CD4-positive, alpha-beta T cell treated with Interleukin-15 for 4 hours (primary cell): ENCODE measurements at places on chromosomes 5 and 9.
A peak's percentile ranks its signal among the peaks of the same experiment; 100 is the strongest.

DNA sequence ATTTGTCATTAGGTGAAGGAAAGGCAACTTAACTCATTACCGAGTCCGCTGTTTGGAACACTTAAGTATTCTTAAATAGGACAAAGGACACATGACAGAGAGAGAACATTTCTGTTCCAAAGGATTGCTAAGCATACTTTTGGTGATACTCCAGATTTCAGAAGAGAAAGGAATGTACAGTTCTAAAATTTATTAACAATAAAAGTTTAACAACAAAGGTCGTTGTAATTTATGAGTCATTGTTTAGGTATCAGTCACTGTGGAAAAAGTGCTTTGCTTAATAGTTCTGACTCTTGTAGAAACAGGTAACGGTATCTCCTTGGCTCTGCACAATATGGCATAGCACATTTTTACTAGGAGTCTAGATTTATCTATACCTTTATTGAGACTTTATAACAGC is 36.3 kb upstream of the PAM start:
- no peak for DNase-seq

GRCh38 chr5:169223595-169223953 is 77.4 kb downstream of the SLIT3 start:
- DNase-seq: no peak

- DNase-seq: no peak
These were observed 215.8 kb downstream of the CEMIP2 start for GRCh38 chr9:71552480-71552879.

DNA sequence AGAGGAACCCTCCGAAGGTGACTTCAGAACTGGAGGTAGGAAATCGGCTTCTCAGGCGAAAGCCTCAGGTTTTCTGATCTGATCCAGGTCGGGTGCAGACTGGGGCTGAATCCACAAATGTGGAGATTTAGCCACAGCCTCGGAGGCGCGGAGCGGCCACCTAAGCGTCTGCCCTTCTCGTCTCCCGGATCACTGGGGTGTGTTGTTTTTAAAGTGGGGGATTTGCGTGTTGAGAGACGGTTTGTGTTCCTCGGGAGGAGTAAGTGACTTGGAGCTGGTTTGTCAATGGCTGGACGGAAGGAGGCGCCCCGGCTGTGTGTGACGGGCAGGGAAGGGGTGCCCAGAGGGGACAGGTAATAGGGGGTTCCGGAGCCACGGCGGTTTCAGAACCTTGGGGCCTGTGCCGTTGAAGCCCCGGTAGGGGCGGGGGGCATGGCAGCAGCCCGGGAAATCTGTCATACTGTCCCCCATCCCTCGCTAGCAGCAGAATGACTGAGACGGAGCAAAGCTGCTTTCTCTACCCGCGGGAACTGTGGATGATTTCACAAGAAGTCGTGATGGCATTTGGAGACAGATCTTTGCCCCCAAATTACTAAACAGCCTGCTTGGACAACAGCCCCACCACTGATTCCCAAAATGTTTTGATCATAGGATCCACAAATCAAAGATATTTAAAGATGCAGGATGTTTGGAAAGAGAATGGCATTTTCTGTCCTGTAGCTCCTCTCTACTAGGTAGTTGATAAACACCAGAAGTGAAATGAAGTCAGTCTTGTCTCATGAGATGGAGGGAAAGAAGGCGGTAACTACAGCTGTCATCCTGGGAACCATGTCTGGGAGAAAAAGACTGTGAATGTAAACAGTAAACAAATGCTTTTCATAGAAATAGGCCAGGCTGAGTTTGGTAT is 216.5 kb downstream of the PDZD2 start:
- no peak for DNase-seq

GRCh38 chr9:86732514-86733171 is 214.7 kb downstream of the GAS1 start:
- DNase-seq: no peak

GRCh38 chr9:16369427-16369826 is 501.0 kb downstream of the BNC2 start:
- DNase-seq: no peak

DNA sequence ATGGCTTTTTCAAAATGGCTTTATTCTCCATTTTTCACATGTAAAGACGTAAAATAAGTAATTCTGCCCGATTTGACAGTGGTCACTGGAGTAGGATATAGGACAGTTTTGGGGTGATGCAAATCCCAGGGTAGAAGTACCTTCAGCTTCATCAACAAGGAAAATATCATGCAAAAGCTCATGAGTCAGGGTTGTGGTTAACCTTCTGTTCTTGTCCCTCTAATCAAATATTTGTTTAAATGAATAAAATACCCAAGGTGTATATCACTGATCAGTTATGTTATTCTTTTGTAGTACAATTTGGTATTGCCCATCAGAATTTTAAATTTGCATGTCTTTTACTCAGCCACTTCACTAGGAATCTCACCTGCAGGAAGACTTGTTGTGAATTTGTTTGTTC is 40.0 kb downstream of the FBXL7 start:
- DNase-seq: no peak

GRCh38 chr5:4197151-4197550 is 601.5 kb downstream of the IRX1 start:
- no peak for DNase-seq

- no peak for DNase-seq
These were observed 23.1 kb downstream of the CXXC5 start for GRCh38 chr5:139671096-139671841.

GRCh38 chr5:50435168-50435567 is 5.9 kb downstream of the EMB start:
- no peak for DNase-seq

- DNase-seq: no peak
These were observed 737.9 kb upstream of the ZNF608 start for GRCh38 chr5:125484272-125484741.

- DNase-seq: peak; percentile 42
These were observed 7.3 kb upstream of the FOXB2 start for GRCh38 chr9:77011973-77012821.

DNA sequence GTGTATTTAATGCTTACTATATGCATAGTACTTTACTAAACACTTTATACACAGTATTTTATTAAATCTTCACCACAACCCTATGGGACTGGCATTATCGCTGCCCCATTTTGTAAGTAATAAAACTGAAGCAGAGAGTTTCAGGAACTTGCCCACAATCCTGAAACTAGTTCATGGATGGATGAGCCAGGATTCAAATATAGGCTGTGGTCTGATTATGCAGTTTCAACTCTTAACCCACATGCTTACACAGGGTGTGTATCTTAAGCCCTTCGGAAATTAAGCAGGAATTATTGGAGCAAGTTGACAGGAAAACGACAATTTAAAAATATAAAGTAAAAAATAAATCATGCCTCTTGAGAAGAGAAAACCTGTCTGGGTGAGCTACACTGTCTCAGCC is 109.0 kb downstream of the ATP10B start:
- no peak for DNase-seq

DNA sequence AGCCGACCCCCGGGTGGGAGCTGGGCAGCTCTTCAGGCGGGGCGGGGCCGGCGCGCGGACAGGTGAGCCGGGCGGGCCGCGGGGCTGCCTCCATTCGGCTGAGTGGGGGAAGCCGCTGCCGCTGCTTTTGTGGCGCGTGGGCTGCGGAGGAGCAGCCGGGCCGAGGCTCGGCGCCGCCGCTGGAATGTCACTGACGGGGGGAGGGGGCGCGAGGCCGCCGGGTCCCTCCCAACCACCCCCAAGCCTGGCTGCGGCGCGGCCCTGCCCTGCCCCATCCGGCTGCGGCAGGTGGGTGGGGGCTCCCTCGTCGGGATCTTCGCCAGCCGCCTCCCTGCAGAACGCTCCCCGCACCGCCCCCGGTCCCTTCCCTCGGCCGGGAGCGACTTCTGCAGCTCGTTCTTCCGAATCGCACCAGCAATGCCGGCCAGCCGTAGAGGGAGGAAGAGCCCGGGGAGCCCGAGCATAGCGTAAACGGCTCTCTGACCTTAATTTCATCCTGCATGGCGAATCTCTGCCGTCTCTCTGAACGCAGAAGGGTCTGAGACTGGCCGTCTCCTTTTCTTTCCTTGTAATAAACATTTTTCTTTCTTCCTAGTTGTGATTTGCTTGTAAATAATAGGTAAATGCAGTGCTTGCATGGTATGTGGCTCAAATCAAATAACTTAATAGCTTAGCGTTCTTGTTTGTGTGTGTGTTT is 505 bp downstream of the SPTAN1 start:
- peak; percentile 38 for DNase-seq

DNA sequence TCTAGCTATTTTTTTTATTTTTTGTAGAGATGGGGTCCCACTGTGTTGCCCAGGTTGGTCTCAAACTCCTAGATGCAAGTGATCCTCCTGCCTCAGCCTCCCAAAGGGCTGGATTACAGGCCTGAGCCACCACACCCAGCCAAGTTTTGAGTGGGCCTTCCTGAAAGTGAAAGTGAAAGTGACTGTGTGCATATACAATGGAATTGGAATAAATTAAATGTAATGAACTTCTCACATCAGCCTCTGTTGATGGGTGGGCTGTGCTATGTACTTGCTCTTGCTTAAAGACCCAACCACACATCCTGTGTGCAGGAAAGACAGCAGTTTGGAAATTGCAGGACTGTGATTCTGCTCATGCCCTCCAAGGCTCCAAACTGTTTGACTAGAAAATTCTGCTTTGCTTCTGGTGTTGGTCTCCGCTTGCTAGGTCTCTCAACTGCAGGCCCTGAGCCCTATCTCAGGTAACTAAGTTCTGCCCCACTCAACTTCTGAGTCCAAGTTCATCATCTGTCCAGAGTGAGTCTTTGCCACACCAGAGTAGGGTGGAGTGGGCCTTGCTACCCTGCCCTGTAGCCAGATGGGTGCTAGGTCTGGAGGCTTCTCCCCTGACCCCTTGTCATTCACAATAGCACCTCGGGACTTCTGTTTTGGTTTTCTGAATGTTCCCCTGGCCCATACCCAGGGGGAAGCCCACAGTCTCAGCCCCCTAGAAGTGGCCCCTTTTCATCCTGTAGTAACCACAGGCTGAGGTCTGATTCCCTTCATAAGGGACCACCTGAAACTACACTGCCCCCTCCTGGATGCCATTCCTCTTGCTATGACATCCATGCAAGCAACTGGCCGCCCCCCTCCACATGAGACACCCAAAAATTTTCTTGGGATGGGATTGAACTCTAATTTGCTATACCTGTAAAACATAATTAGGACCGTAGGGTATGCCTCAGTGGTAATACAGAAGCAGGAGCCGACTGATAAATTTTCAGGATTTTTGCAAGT is 36.5 kb upstream of the RAD23B start:
- DNase-seq: no peak

DNA sequence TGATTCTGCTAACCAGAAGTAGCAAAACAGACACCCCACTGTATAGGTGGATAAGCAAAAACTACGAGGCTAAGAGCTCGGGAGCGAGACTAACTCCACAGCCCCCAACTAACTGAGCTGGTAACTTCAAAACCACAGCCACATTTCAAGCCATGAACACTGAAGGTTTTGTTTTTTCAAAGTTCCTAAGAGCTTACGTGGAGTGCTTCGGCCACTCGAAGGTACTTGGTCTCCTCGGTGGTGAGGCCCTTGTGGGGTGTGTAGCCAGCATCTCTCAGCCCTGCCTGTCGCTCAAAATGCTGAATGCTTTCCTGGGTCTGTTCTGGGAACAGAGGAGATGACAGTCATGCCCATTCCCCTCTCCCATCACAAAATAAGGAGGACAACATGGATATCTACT is 11.1 kb downstream of the KIAA1191 start:
- DNase-seq: no peak

GRCh38 chr5:142181096-142181495 is 72.5 kb downstream of the NDFIP1 start:
- DNase-seq: no peak

- DNase-seq: peak; percentile 72
These were observed 2.0 kb upstream of the PFN3 start for GRCh38 chr5:177402271-177403043.

GRCh38 chr5:168088410-168089173 is 202.9 kb upstream of the WWC1 start:
- DNase-seq: no peak

- peak; percentile 4 for DNase-seq
These were observed 7.8 kb upstream of the C9orf40 start for GRCh38 chr9:74960561-74960960.

- no peak for DNase-seq
These were observed 540.5 kb downstream of the KCTD16 start for GRCh38 chr5:144711172-144711571.

GRCh38 chr9:108033976-108034964 is 544.7 kb upstream of the KLF4 start:
- DNase-seq: no peak

DNA sequence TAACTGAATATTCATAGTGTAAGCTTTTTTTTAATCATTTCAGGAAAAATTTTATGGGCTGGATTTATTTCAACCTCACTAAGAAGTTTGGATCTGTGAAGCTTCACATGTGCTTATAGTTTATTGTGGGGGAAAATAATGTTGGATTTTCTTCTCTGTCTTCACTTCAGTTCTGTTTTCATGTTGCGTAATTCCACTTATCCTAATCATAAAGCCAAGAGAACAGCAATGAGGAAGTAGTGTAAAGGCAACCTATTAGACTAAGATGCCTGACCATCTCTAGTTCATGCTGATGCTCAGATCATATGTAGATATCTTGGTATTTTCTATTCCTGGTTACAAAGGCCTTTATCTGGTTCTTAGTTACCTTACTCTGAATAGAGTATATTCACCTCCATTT is 50.0 kb downstream of the CD180 start:
- no peak for DNase-seq

DNA sequence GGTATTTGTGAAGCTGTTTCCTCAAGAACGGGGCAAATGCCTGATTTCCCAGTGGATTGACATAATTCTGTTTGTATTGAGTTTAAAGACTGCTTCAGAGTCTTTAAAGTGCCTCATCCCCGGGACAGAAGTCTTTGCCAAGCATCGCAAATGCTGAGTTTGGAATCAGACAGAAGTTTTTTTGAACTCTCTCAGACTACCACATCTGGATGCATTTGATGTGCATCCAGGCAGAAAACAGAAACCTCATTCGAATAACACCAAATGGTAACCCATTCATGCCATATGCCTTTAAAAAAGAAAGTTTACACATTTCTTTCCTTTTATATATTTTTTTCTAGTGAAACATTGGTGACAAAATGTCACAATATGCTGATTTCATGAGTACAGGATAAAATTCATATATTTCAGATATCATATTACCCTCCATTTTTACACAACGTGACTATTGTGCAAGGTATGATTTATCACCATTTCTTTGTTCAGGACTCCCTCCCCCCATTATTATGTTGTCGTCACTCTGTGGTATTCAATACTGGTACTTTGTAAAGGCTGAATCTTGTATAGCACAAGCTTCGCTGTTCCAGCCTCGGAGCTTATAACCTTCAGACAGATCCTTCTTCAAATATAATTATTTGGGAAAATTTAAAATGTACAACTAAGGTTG is 91.1 kb downstream of the ZNF608 start:
- no peak for DNase-seq

- DNase-seq: no peak
These were observed 128.2 kb upstream of the SEMA6A start for GRCh38 chr5:116702776-116703175.

DNA sequence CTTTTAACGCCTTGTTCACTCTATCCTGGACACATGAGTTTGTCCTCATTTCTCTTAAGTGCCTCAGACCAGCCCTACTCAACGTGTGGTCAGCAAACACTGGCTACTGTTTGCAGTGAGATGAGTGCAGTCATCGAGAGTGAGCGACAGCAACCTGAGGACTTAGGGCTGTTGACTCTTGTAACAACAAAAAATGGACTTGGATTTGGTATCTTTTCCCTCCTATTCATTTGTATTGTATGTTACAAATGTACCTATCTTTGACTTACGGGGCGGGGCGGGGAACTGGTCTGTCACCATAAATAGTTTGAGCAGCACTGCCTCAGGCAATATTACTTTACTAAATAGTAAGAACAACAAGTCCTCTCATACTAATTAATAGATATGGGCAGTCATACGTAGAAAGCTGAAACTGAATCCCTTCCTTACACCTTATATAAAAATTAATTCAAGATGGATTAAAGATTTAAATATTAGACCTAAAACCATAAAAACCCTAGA is 84.1 kb downstream of the TLE1 start:
- no peak for DNase-seq
